GM12891 (cell line): ENCODE measurements at places on chromosomes 7 and 10.

- DNase-seq: no peak
Observed at GRCh38 chr10:117543225-117544003, 868 bp downstream of the EMX2 start.

GRCh38 chr7:38112075-38112474, 66.0 kb upstream of the STARD3NL start:
- no peak for DNase-seq

DNA sequence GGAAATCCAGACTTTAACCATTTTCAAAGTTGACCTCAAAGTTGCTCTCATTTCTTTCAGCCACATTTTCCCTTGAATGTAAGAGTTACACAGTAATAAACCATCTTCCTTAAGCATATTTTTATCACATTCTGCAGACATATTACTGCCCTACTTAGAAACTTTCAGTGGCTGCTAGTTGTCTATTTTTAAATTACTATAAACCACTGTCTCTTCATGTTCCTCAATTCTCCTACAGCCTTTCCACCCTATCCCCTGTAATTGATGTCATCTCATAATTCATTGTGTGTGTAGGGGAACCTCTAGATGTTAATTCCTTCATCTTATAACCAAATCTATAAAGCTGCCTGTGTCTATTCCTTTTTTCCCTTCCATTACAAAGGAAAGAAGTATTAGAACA, 78.1 kb upstream of the STRIP2 start:
- DNase-seq: no peak

- no peak for DNase-seq
Observed at GRCh38 chr10:86022906-86023305, 343.7 kb downstream of the GRID1 start.

DNA sequence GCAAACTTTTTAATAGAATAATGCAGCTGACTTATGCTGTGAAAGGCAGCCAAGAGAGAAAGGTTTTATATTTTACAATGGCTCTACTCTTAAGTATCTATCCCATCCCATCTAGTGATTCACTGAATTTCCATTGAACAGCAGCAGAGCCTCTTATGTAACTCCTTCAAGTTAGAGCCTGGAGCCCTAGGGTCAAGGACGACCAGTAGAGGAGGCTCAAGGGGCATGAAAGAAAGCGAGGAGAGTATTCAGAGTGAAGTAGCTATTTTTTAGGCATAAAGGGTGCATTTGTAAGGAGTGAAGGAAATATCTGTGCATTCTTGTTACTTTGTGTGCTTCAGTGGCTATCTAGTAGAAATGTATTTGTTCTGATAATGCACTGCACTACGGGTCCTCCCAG, 180.2 kb upstream of the TPK1 start:
- DNase-seq: no peak

DNA sequence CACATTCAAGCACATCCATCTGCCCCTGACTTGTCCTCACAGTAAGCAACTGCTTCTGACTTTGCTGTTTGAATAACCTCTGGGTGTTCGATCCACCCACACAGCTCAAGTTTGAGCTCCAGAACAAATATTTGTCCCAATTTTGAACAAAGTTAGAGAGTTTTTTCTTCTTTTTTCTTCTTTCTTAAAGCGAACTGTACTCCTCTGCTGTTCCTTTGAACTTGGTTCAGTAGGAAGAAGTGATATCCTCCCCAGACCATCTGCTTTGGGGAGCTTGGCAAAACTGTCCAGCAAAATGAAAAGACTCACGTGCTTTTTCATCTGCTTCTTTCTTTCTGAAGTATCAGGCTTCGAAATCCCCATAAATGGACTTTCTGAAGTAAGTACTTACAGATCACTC, at the start of gene ITIH2:
ITIH2 (plus strand) TSS at position 177 of the 400 bp plus-strand sequence; CDS start at position 296, 119 bp downstream.
- no peak for DNase-seq

GRCh38 chr7:98151884-98152283, 45.2 kb downstream of the LMTK2 start:
- no peak for DNase-seq

DNA sequence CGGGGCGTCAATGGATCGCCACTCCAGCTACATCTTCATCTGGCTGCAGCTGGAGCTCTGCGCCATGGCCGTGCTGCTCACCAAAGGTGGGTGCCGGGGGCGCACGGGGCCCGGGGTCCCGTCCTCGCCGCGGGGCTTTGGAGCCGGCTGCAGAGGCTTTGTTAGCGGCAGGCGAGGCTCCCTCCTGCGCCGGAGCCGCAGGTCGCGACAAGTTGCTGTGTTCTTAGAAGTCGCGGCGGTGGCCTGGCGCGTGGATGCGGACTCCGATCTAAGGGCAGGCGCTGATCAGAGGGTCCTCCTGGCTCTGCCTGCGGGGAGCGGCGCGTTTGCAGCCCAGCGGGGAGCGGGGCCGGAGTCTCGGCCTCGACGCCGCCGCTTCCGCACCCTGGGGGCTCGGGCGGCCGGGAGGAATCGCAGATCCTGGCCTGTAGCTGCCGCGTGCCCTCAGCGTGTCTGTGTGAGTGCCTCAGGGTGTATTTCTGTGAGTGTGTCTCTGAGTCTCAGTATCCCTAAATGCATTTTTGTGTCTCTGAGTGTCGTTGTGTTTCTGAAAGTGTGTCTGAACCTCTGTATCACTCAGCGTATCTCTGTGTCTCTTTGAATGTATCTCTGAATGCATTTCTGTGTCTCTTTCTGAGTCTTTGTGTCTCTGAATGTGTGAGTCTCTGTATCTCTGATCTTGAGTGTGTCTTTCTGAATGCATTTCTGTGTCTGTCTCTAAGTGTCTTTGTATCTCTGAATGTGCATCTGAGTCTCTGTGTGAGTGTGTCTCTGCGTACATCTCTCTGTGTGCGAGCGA, 766 bp downstream of the BAMBI start:
- DNase-seq: no peak

DNA sequence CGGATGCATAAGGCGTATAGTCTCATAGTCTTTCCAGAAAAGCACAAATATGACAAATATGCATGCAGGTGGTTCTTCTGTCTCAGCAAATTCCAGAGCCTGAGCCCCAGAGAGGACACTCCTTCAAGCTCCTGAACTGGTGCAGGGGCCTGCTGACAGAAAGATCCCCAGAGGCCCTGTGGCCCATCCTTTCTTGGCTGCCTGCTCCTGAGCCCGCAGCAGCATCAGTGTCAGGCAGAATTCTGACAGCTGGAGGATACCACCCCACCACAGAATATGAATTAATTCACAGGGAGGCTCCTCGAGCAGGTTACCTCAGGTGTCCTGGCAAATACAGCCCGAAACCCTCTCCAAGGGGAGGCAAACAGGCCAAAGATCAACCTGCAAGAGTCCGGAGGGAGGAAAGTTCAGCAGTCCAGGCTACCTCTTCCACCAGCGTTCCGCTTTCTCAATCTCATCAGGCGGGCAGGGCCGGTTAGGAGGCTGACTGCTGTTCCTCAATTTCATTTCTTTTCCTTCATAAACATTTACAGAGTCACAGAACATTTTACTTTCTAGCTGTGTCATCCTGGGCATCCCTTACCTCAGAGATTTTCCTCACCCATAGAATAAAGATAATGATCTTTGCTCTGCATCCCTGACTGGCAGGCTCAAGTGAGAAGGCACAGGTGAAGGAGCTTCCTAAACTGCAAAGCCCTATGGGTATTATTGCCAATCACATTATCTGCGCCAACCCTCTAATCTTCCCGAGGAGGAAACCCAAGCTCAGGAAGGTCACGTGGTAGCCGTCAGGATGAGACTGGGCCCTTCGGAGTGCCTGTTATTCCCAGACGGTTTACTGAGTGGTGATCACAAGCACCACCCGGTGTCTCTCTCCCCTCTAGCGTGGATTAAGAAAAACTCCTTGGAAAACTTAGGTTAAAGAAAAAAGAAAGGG, 1.4 kb downstream of the DNAJB12 start:
- no peak for DNase-seq
